Colonic mucosa (tissue), 4 donors: ENCODE measurements at places on chromosomes 11 and 22.
A peak's percentile ranks its signal among the peaks of the same experiment; 100 is the strongest.

GRCh38 chr22:30947816-30948454 is 20.6 kb downstream of the MORC2 start:
- no peak for DNase-seq

DNA sequence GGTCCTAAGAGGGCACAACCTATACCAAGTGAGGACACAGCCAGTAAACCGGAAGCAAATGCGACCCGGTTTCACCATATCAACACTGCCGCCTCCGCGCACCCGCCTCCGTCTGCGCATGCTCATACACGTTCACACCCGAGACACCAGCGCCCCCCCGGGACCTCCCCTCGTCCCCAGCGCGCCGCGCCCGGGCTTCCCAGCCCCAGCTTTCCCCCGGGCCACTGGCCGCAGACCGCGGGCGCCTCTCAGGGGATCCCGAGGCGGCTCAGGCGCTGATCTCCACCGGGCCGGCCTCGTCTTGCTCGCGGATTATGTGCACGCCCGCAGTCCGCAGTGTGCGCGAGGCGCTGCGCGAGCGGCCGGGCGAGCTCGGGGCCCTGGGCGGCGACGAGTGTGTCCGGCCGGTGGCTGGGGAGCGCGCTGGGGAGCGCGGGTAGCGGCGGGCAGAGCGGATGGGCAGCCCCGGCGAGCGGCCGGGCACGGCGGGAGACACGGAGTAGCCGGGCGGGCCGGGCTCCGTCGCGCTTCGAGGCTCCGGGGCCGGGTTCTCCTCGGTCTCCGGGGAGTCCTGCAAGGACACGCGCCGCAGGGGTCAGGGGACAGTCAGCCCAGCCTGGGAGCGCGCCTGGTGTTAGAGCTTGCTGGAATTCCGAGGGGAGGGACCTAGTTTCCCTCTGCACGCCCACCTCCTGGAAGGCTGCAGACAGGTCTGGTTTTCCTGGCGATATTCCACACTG is 2.0 kb downstream of the HEPN1 start:
- DNase-seq: peak; percentile 60

- peak; percentile 37 for DNase-seq
These were observed 11.0 kb upstream of the PTPN5 start for GRCh38 chr11:18802381-18803257.

DNA sequence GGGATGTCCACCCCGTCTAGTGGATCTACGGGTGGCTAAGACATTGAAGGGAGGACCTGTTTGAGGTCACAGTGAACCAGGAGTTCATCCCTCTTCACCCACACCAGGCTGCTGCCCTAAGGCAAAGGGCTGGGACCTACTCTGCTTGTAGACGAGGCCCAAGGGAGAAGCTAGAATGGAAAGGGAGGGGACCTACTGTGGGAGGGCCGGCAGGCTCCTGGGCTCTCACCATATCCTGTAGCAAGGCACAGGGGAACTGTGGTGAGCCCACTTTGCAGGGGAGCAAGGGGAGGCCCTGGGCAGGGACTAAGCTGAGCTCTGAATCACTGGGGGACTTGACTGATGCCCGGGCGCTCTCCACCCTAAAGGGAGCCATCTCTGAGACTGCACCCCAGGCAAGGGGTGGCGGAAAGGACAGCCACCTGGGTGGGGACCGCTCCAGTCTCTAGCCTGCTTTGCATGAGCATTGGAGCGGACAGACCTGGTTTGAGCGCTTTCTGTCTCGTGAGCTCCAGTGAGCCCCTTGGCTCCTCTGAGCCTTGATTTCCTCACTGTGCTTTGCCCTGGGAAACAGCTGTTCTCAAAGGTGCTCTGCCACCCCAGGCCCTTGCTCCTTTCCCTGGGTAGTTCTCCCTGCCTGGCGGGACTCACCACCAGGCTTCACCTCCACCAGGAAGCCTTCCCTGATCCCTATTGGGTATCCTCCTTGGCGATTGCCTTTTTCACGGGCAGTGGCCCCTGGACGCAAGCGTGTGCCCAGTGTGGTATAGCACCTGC is 24.2 kb downstream of the PARVG start:
- no peak for DNase-seq

DNA sequence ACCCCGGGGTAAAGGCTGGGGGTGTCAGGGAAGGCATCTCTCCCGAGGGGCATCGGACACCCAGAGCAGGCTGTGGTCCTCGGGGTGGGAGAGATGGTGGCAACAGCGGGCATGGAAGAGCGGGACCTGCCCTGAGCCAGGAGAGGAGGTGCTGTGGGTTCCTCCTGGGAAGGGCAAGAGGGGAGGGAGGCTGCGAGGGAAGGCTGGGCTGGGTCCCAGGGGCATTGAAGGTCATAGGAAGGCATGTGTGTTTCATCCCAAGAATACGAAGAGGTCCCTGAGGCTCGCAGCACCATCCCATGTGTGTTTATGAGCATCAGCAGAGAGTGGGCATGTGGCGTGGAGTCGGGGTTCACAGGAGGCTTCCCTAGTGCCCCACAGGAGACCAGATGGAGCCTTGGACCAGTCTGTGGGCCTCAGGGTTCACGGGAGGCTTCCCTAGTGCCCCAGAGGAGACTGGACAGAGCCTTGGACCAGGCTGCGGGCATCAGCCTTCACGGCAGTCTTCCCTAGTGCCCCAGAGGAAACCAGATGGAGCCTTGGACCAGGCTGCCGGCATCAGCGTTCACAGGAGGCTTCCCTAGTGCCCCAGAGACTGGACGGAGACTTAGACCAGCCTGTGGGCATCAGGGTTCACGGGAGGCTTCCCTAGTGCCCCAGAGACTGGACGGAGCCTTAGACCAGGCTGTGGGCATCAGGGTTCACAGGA is 420.6 kb downstream of the BRD1 start:
- DNase-seq: no peak

GRCh38 chr11:123429913-123430720 is at the start of gene GRAMD1B:
Gene GRAMD1B, plus strand, starts transcription at chr11:123430269. Its CDS starts 524 bp downstream, at chr11:123430793.
- peak; percentile 38 for DNase-seq

GRCh38 chr11:28584992-28585391 is 476.8 kb downstream of the METTL15 start:
- DNase-seq: no peak

- peak; percentile 22 for DNase-seq
These were observed 17.0 kb downstream of the IL17REL start for GRCh38 chr22:49995361-49996118.

- peak; percentile 64 for DNase-seq
These were observed 121.3 kb downstream of the APOL5 start for GRCh38 chr22:35838855-35839576.

- DNase-seq: no peak
These were observed 180.7 kb downstream of the MPPED1 start for GRCh38 chr22:43592476-43592875.

DNA sequence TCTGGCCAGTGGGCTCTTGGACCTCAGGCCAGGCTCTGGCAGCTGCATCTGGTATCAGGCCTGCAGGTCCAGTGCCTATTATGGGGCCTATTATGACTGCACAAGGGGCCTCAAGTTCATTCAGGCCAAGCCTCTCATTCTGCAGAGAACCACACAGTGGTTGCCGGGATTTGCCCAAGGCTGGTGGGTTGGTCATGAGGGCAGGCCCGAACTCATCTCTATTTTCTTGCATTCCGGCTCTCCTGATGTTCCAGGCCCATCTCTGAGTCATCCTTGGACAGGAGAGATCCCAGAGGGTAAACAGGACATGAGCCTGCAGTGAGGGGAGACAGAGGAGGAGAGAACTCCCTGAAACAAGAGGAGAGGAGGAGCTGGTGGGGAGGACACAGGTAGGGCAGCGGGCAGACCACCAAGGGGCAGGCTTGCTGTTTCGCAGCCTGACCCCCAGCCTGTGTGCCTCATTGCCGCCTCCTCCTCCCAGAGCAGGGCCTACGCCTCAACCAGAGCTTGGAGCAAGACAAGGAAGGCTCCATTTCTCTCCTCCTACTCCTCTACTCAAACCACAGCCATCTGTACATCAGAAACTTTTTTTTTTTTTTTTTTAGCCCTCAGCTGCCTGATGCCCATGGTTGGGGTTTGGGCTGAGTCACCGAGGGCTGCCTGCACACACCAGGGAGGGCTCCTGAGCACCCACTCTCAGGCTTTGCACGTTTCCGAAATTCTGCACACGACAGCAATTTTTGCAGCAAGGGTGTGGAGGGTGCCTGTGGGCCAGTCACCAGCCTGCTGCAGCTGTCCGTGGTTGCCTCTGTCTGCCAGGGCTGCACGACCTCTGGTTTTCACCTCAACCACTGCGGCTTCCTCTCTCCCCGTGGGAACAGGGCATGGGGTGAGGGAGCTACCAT is 12.7 kb upstream of the TREH start:
- no peak for DNase-seq

GRCh38 chr22:19258371-19258770 is 33.1 kb downstream of the CLTCL1 start:
- DNase-seq: no peak

GRCh38 chr11:33187998-33188722 is 26.9 kb upstream of the CSTF3 start:
- DNase-seq: peak; percentile 35

DNA sequence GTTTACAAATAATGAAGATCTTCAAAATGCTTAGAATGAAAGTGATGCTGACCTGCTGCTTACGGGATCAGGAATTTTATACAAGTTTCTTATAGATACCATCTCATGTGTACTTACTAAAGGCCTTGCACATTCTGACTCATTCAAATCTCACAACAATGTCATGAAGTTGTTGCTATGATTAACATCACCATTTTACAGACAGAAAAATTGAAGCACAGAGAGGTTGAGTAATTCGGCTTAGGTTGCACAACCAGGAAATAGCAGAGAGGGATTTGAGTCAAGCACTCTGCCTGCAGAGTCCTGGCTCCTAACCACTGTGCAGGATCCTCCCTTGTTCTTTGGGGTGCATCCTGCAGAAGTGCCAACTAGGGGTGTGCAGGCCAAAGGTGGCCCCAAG is 471.9 kb downstream of the MIAT start:
- DNase-seq: no peak

DNA sequence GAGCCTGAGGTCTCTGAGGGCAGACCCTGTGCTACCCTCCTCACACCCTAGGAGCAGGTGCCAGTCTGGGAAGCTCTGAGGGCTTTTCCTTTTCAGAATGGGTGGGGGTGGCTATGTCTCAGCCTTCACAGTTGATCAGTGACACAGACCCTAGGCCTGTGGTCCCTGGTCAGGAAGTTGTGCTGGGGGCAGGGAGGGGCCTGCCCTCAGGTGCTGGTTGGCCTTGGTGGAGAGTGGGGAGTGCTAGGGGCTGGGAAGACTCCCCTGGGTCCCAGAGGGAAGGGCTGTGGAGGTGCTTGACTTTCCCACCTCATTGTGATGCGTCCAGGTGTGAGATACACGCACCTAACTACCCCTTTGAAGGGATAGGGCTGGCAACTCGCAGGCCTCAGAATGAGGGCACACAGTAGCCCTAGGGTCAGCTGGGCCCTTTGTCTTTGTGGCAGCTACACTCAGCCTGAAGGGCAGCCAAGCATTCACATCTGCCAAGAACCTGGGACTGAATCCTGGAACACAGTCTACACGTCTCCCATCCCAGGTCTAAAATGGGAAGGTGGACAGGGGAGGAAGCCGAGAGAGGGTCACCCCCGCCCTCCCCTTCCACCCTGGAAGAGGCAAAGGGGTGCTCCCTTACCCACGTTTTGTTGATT is 31.2 kb upstream of the ATXN10 start:
- DNase-seq: no peak

GRCh38 chr11:116072601-116073410 is 568.6 kb upstream of the CADM1 start:
- no peak for DNase-seq

DNA sequence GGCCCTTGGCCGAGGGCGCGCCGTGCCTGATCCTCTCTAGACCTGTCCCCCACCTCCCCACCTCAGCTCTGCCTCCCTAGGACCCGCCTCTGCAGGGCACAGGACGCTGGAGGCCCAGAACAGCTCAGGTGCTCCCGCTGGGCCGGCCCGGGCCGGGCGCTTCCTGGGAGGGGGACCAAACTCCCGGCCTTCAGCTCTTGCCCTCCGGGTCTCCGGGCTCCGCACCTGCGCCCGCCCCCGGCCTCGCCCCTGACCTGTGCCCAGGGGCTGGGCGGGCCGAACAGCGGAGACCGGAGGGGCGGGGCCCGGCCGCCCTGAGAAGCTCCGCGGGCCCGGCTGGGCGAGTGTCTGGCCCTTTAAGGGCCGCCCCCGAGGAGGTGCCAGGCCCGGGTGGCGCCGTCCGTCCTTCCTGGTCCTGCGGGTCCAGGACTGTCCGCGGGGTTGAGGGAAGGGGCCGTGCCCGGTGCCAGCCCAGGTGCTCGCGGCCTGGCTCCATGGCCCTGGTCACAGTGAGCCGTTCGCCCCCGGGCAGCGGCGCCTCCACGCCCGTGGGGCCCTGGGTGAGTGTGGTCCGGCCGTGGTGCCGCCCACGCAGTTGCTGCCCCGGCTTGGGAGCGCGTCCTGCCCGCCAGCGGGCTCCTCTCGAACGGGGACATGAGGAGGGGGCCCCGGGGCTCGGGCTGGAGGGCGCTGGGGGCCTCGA is at the start of gene SSH3:
Gene SSH3 (plus strand): TSS at position 399 of the 703 bp plus-strand sequence. CDS start 96 bp downstream, at position 495.
- DNase-seq: peak; percentile 90

DNA sequence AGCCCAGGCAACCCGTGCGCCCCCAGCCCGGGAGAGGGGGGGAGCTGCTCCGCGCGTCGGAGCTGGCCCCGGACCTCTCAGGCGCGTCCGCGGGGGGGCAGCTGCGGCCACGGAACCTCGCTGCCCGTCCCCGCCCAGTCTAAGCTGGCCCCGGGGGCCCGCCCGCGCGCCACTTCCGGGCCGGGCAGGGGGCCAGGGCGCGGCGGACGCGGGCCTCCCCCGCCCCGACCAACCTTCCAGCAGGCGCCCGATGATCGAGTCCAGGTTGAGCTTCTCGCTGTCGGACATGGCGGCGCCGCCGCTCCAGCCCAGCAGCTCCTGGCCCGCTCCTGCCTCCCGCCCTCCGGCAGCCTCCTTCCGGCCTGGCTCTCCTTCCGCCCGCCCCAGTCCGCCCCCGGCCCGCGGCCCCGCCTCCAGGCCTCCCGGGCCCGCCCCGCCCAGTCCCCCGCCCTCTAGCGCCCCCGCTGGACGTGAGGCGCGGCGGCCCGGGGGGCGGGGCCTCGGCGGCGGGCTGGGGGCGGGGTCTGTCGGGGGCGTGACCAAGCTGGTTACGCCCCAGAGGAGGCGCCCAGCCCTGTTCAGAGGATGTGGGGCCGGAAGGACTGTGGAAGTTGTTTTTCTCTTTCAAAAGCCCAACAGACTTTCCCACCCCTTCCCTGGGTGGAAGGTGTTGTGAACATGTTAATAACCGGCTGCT is at the start of gene PPP1CA:
Gene PPP1CA (minus strand): TSS at position 364 of the 697 bp plus-strand sequence. CDS start 76 bp downstream, at position 288.
- peak; percentile 93 for DNase-seq

DNA sequence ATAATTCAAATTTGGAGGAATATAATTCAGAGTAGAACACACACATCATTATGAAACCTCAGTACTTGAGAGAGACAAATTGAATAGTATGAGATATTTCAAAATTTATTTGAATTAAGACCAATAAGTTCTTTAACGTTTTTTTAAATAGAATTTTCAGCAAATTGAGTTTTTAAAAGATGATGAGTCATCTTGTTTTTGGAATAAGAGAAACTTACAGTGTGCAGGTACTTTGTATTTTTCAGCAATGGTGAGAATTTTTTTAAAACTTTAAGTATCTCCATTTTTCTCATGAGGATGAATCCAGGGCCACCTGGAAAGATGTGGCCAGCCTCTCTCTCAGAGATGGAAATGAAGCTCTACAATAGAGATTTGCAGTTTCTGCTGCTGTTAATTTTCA is 1015.0 kb upstream of the TENM4 start:
- DNase-seq: no peak
